ENCODE measurements at places on chromosomes 3 and 15.

GRCh38 chr3:41301548-41301947, 102.2 kb downstream of the CTNNB1 start:
- no peak for DNase-seq

DNA sequence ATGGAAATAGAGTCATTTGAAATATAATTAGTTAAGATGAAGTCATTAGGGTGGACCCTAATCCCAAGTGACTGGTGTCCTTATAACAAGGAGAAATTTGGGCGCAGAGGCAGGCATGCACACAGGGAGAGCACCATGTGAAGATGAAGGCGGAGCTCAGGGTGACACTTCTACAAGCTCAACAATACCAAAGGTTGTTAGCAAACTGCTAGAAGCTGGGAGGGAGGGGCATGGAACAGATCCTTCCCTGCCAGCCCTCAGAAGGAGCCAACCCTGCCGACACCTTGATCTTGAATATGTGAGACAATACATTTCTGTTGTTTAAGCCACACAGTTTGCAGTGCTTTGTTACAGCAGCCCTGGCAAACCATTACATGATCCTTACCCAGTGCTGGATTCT, 57.8 kb downstream of the CCNL1 start:
- no peak for DNase-seq

GRCh38 chr3:118740722-118741290, 293.8 kb downstream of the IGSF11 start:
- no peak for DNase-seq

DNA sequence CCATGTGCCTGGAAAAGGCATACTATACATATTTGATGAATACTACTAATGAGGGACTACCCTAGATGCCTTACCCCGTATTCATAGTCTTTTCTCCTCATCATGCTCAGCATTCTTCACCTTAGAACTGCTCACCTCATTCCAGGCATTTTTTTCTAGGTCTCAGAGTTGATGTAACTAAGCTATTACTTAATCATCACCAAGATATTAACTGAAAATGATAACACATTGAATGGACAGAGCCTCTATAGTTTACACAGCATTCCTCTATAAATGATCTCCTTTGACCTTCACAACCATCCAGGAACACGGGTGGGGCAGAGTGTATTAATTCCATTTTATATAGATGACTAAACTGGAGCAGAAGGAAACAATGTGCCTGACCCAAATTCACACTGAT, 174.1 kb upstream of the DPH6 start:
- DNase-seq: no peak

DNA sequence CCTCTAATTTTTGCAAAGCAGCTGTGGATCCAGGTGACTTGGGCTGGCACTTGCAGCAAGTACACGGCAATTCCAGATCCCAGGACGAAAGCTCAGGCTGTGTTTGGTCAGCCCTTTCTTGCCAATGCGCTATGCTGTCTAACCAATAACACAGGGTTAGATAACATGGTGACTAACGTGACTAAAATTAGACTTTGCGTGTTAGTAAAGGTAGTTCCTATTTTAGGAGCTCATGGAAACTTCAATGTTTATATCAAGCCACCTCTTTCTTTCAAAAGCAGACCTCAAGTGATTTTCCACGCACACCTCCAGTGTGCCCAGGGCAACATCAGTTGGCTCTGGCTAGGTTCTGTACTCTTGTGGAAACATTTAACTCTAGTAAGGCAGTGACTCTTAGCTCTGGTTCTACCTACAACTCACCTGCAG, 32.5 kb downstream of the CDCP1 start:
- no peak for DNase-seq

- DNase-seq: no peak
These were observed 214.5 kb upstream of the CFAP20DC start for GRCh38 chr3:59264366-59264765.

DNA sequence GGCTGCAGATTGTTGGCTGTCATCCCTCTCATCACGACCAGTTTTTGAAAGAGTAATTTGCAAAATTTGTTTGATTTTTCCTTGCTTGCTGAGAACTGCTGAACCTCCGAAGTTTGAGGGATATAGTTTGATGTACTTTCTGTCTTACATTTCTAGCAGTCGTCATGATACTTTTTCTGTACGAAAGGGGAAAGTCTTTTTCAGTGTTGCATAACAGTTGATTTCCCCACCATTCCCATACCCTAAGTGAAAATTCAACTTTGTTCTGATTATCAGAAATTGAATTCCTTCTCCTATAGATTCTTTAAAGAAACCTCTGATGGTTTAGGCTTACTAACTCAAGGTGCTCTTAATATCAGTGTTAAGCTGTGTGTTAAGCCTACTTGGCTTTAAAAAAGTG, 1.6 kb downstream of the PDE8A start:
- DNase-seq: no peak

DNA sequence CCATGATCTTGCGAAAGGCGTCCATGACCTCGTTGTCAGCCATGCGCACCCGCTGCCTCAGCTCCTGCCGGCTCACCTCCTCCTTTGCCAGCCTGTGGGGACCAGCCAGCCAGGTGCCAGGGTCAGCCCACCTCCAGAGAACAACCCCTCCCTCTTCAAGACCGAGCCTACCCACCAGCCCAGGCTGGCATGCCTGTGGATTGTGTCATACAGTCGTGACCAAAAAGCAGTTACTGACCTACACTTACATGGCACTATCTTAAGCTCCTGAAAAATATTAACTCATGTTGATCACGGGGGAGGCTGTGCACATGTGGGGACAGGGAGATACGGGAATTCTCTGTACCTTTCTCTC, 10.7 kb upstream of the CAMK1 start:
- no peak for DNase-seq

DNA sequence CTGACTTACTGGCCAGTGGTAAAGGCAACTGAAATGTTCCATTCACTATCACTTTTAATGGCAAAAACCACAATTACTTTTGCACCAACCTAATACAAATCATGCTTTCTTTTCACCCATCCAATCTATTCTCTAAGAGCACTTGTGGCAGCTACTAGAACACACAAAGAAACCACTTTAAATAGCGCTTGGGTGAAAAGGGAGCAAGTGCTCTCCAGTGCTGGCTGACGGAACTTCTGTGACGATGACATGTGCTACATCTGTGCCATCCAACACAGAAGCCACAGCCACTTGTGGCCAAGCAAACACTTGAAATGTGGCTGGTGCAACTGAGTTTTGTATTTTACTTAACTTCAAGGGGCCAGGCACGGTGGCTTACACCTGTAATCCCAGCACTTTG, 18.9 kb downstream of the SH3BP5 start:
- no peak for DNase-seq

DNA sequence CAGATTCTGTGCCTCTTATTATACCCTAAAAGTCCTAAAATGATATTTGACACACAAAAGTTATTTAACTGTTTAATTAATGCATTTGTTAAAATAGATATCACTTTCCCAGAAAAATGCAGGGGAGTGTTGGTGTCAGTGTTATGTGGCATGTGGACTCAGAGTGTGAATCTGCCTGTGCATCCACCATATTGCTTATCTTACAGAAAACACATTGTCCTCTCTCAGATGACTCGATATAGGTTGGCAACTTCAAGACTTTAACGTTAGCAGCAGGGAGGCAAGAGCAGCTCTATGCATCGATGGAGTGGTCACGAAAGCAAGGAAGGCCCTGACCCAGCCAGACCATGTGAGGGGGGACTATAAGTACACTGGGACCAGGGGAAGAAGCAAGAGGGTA, 165.4 kb upstream of the DCBLD2 start:
- DNase-seq: no peak

- no peak for DNase-seq
These were observed 740.9 kb upstream of the LMCD1 start for GRCh38 chr3:7760718-7761117.

DNA sequence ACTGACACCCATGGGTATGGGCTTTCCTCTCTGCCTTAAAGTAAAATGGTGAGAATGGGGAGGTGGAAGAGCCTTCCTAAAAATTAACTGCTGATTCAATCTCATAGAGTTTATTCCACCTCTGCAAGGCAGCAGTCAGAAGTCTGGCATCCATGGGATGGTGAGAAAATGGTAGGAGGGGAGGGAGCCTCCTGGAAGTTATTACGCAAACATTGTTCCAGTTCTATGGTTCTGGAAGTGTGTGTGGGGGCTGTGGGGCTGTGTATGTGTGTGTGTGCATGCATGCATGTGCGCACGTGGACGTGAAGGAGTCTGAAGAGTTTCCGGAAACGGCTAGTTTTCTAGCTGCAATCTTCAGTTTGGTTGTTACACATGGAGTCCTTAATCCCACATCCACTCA, 177.6 kb downstream of the KCNAB1 start:
- DNase-seq: no peak

GRCh38 chr15:71444866-71445590, 329.8 kb downstream of the THSD4 start:
- DNase-seq: no peak

GRCh38 chr3:64047787-64048186, 24.5 kb upstream of the PSMD6 start:
- DNase-seq: no peak

DNA sequence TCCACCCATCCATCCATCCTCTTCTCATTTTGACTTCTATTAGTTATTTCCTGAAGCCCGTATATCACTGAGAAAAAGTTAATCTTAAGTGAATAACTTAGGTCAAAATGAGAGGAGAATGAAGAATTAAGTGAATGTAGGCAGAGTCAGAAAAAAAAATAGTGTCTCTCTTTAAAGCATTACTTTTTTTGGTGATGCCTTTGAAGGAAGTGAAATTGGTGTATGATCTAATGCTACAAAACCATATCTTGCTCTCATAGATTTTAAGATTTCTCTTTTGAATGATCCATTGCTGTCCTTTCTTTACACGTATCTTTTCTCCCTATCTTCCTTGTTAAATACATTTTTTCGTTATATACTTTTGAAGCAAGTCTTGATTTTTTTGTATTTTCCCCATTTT, 23.4 kb downstream of the FNDC3B start:
- no peak for DNase-seq

DNA sequence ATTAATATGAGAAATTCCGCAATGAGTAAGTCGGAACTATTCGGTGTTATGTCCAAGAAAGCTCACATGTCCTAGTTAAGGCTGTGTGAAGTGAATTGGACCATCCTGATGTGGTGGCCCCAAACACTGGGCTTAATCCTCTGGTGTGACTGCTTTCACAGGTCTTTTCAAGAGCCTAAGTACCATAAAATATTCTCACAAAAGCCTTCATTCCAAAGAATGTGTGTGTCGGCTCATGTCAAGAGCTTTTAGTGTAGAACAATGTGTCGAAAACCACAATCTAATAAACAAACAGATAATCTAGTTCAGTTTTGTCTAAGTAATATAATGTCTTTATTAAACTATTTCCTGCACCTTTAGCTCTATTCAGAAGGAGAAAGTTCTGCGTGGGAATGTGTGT, 311.4 kb downstream of the LPP start:
- DNase-seq: no peak

- no peak for DNase-seq
These were observed 31.1 kb downstream of the ATP2B2 start for GRCh38 chr3:10474275-10474646.

GRCh38 chr3:146554151-146554760, 9.8 kb upstream of the PLSCR1 start:
- DNase-seq: no peak

DNA sequence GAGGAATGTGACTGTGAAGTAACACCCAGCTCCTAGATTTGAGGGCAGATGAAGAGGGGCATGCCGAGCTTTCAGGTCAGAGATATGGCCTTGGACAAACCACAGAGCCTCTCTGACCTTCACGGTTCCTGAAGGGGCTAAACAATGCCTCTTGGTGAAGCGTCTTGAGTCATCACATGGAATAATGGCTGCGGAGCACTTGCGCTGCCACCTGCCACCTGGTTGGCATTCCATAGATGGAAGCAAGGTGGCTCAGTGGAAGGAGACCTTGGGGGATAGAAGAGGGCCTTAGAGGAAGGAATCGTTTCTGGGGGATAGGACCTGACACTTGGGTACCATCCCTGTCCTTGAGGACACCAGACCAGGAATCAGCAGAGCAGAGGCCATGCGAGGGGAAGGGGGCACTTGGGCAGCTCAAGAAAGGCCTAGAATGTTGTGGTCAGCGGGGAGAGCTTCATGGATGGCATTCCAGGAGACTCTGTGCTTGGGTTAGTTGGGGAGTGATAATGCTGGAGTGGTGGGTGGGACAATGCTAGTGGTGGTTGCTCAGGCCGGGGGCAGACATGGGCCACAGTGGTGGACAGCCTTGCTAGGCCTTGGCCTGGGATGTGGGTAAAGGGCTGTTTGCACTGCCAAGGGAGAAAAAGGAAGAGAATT, 12.6 kb downstream of the MRAS start:
- no peak for DNase-seq

DNA sequence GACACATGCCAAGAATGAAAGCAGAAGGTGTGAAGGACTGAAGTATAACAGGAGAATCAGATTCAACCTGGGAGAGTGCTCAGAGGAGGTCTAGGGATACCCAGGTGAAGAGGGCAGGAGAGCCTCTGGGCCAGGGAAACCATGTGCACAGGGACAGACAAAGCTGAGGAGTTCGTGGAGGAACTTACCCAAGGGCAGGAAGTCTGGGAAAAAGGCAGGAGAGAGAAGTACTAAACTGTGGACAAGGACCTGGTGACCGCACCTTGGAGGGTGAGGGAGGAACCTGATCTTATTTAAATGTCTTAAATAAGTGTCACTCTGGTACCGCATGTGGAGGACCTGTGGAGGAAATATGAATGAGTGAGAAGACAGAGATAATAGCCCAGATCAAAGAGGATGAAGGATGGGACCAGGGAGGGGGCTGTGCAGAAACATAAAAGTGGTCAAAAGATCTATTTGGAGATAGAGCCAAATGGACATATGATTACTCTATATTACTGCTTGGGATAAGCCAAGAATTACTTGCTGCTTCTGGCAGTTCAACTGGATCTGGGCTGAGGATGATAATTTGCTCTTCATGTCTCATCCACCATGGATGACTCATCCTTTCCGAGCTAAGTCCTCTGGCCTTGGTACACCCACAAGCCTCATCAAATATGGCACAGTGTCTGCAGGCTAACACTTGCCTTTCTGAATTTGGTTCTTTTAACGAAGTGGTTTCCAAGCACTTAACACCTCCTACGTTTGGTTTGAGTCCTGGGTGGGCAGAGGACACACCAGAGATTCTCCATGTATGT, 116.9 kb upstream of the NMNAT3 start:
- no peak for DNase-seq

- no peak for DNase-seq
These were observed 2.7 kb downstream of the SLC6A20 start for GRCh38 chr3:45793482-45794176.

DNA sequence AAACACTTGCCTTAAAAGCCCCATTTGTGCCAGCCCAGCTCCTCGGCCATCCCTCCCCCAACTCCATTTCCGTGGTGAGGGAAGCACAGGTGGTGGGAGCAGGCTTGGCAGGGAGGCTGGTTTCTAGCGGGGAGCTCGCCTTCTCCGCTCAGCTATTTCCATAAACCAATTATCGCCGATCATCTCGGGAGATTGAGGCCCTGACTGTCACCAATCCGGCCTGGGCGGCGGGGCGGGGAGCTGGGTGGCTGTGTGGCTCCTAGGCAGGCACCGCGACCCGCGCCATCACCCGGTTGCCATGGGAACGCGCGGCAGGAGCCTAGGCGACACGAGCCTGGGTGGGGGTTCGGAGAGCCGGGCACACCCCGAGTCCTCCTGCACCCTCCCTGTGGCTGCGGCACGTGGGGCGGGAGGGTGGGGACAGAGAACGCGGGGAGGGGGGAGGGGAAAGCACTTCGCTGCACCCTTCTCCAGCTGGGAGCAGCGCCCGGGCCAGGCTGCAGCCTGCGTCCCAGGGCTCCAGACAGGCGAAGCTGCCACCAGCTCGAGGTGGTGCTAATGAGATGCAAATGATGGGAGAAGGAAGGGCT, 9.3 kb downstream of the CCDC33 start:
- DNase-seq: no peak

Measured in stimulated activated effector memory CD8-positive, alpha-beta T cell treated with anti-CD3 and anti-CD28 coated beads, Interleukin-12 subunit alpha, Interleukin-12 subunit beta, amount 100 ng/mL, for 72 hours (primary cell).